ENCODE measurements at places on chromosomes 6 and 20.

DNA sequence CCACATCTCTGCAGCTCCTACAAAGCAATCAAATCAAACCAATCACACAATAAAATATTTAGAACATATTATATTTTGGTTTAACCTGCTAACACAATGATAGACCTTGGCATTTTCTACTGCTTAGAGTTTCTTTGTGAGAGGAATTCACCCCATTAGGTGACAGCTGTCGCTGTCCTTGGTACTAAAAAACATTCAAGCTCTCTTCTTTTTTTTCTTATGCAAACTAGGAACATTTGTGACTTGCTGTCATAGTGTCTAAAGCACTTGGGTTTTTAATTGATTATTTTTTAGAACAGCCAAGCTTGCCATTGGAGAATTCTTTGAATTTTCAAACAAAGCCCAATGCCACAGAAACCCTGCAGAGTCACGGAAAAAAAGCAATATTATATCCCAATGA, 46.4 kb downstream of the CNR1 start:
- DNase-seq = no peak

DNA sequence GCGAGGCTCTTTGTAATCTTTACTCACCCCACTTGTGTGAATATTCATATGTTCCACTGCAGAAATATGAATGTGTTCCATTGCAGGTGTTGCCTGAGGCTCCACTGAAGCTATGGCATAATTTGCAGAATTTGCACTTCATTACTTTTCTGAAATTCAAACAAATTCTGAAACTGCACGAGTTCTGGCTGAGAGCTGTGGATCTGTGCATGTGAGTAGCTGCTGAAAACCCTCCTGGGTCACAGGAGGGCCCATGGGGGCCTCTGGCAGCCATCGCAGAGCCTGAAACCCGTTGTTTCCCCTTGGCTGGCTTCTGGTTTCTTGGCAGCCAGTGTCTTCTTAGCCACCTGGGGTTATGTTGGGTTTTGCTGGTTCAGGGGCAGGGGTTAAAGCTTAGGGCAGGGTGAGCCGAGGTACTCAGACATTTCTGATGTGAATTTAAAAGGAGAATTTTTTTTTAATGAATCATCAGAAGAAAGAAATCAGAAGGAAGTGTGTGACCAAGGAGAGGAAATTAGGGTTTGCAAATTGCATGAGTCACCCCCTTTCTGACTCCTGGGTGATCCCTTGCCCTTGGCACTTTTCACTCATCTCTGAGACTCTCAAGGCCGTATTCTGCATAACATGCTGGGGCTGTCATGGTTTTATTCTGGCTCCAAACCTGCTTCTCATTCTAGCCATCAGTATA, 40.6 kb downstream of the TOX2 start:
- DNase-seq = no peak

DNA sequence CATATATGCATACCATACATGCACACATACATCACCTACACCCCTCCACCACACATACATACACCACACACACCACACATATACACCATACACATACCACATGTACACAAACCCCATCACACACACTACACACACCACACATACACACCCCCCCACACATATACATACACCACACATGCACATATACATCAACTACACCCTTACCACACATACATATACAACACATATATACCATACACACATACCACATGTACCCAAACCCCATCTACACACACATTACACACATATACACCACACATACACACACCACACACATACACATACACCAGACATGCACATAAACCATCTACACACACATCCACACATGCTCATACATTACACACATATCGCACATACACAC, 52.7 kb downstream of the DAAM2 start:
- DNase-seq = no peak

DNA sequence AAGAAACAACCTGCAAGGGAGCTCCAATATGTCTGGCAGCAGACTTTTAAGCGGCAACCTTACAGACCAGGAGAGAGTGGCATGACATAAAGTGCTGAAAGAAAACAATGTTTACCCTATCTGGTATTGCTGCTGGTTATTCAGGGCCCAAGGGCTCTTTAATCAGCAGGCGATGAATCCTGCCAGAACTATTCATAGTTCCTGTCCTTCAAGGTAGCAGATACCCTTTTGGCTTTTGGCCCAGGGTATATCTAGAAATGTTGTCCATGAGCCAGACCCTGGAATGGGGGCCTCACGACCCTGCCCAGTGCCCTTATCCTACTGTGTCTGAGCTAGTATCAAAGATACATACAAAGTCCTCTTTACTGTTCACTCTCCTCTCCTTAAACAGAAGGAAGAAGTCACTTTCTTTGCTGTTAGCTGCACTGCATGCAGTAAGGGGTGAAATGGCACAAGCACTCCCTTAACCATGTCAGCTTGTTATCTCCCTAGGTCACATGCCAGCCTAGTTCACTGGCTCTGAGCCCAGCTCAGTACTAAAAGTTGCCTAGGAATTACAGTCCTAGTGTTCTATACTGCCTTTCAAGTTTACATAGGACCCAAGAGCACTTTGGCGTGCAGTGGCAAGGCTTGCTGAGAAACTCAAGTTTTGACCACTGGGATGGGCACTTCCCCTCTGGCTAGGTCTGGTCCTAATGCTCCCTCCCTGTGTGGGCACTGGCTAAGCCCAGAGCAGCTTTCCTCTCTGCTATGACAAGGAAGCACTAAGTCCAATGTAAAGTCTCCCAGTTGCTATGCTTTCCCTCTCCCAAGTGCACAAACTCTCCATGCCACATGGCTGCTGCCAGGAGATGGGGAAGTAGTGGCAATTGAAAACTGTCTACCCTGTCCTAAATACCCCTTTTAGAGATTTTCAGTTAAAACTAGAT, 122.0 kb downstream of the HTR1B start:
- DNase-seq = no peak

- DNase-seq = no peak
Observed at GRCh38 chr6:162706232-162706631, 21.3 kb downstream of the PRKN start.

GRCh38 chr6:43972179-43972912, 154.9 kb downstream of the MRPL14 start:
- DNase-seq = no peak

GRCh38 chr6:13663986-13664385, 47.6 kb downstream of the RANBP9 start:
- DNase-seq = no peak

DNA sequence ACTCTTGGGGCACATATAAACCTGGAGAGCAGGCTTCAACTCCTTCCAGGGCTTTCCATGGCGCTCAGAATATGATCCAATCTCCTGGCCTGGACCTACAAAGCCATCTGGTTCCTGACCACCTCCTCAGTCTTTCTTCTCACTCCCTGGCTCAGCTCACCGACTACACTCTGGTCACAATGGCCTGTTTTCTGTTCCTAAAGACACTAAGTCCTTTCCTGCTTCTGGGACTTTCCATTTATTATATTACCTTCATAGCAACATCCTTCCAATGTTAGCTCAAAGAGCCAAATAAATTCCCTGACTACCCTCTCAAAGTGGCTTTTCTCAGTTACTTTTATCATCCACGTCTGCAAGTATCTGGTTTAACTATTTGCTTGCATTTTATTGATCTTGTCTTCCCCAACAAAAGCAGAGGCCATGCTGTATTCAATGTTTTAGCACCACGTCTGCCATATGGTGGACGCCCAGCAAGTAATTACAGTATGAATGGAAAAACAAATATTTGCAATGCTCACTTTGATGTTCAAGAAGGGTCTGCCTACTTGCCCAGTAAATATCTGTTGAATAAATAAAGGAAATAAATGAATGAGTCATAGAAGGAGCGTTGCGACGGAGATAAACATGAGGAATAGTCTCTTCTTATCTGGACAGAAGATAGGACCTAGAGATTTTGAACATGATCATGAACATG, 328.4 kb downstream of the ESR1 start:
- no peak for DNase-seq

DNA sequence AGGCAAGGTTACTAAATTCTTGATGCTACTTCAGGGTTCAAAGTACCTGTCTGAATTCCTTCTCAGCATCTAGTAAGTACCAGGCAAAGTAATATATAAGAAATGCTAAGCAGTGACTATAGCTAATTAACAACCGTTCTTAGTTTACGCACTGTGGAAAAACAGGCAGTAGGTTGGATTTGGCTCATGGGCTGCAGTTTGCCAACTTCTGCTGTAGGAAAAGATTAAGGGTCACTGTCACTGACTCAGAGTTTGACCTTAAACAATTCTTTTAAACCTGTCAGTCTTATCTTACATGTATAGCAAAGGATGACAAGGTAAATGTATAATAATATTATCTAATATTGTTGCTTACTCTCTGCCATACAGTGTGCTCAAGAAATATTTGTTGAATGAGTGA, 42.3 kb downstream of the CTNNBL1 start:
- DNase-seq = no peak

DNA sequence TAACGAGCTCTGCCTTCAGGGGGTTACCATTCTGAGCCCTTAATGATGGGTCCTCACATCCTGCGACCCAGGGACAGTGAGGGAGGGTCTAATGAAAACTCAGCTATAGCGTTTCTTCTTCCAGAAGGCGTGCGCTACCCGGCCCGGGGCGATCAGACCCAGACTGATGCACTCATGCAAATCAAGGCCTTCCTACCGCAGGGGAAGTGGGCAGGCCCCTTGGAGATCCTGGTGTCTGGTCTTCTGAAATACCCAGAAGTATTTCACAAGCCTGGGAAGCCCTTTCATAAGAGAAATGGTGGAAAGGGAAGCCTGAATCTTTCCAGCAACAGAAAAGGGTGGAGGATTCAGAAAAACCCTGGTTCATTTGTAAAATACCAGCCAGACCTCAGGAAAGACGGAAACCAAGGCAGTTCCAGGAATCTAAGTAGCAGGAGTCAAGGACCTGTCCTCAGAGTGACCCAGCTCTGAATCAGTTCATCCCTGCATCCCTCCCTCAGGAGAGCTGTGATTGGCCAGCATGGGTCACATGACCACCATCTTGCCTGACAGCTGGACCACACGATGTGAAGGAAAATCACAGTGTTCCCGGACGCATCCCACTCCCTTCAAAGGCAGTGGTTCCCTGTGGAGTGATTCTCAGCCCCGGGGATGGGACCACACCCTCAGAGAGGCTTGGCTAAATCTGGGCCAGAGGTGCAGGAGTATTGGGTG, 12.7 kb downstream of the BFSP1 start:
- no peak for DNase-seq

GRCh38 chr20:14449323-14449722, 111.9 kb upstream of the FLRT3 start:
- DNase-seq = no peak

DNA sequence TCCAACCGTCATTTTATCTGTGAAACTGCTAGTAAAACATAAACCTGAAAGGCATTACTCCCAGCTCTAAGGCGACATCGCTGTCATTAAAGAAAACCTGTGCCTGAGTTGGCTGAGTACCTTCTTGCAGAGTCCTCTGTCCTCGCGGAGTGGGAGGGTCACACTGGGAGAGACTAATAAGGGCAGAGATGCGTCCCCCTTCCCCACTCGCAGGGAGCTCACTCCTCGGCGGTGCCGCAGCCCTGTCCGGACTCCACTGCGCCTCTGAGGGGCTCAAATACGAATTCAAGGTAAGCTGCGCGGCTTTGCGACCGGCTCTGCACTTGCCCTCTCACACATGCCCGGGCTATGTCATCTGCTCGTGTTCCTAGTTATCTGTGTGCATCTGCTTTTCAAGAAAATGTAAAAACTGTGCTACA, at the start of gene COL19A1:
TSS of gene COL19A1 (plus strand) at position 206 of the 419 bp plus-strand sequence. CDS start 13,012 bp downstream, outside the sequence.
- peak; percentile 41 for DNase-seq

DNA sequence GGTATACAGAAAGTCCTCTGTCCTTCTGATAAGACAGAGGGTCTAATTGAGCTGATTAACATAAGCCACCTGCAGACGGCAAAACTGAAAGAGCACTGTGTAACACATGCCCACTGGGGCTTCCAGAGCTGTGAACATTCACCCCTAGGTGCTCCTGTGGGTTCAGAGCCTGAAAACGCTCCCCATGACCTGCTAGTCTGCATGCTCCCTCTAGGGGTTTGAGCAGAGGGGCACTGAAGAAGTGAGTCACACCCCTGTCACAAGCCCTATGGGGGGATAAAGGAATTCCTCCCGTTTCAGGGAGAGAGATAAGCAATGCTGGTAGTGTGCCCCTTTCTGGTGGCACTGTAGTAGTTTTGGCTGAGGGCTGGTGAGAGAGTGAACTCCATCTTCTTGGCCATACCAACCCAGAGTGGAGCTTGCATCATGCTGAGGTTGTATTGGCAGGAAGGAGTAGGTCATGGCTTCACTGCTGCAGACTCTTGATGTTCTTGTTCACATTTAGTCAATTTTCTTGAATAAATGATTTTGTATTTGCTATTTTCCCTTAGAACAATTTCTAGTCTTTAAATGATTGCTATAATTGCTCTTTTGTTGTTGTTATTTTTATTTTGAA, 637.5 kb upstream of the MAN1A1 start:
- DNase-seq = no peak

DNA sequence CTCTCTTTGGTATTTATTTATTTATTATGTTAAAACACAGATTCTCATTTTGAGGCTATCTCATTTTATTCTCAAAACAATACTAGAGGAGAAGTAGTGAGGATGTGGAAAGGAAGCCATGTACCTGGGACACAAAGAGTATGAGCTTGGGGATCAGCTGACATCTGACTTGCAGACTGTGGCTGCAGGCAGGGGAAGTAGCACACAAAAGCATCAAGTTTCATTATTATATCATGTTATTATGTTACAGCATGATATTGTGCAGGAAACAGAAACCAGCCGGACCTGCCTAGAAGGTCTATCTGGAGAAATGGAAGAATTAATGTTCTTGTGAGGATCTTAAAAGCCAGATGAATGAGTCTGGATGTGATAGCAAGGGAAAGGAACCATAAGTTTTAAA, 248.2 kb downstream of the KHDC1L start:
- no peak for DNase-seq

DNA sequence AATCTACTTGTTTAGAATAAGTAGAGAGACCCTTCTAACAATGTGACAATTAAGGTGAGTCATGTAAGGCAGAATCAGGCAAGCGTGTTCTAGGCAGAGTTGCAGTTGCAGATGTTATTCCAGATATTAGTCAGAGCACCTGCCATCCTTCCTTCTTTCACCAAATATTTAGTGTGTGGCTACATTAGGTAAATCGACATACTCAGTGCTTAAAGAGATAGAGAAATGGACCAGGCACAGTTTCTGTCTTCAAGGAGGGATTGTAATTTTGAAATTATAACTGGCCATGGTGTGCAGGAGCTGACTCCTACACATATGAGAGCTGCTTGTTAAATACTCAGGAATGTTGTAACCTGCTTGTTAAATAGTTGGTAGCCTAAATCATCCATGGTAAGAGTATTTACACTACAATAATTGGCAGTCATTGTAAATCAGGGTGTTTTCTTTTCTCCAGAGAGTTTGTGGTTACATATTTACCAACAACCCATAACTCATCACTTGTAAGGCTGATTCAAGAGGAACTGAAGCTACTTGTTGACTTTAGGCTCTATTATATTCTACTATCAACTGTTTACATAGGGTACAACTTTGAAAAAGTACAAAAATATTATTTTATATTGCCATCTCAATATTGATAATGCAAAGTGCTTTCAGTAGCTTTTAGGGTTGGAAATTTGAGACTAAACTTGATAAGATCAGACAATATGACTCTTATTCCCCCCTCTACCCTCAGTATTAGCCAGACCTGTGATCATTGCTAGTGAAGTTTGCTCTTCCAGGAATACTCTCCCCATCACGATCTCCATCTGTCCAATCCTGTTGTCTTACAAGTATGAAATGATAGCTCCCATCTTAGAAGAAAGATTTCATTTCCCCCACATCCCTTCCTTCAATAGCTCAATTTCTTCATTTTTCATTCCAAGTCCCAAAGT, 607.1 kb downstream of the COL12A1 start:
- DNase-seq = no peak

- no peak for DNase-seq
Observed at GRCh38 chr6:49662892-49663261, 26.2 kb upstream of the RHAG start.

GRCh38 chr6:167791091-167791779, 35.5 kb upstream of the AFDN start:
- no peak for DNase-seq

Data from NCI-H524 treated with DMSO at 0.1 percent for 48 hours (cell line).